Spinal cord (tissue), 10 donors: ENCODE measurements at places on chromosomes 4 and X. TPM values are rescaled to one million over a fixed set of nuclear protein-coding genes. Genes with fewer than 3 reads are reported as not detected.

- no peak overlapping the region for H3K27ac ChIP-seq
- no peaks in the 10 kb centered on the region for H3K4me1 ChIP-seq
- no peaks in the 10 kb centered on the region for H3K36me3 ChIP-seq
- DNase-seq, result peak; percentile 17
- H3K27me3 ChIP-seq, result peaks cover 9% of the 10 kb centered on the region
- H3K4me3 ChIP-seq, result no peak overlapping the region
Observed at GRCh38 chrX:15114743-15115566, 154.9 kb downstream of the ASB9 start.

CCNA2 gene
- 17.6 TPM for polyA plus RNA-seq

DNA sequence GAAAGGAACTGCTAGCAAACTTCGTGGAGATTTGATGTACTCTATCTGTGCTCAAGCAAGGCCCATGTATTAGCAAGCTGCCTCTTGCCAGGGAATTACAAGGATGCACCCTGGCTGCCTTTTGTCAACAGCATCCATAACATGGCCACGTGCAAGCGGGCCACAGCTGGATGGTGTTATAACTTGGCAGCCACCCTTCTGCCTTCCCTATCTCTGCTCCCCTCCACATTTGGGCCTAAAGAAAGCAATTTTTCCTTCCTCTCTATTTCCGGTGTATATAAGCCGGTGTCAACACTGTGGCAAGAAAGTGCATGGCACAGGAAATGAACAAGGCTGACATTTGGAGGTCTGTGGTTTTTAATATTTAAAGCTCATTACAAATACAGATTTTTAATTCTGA, 94.8 kb downstream of the CLNK start:
- H3K36me3 ChIP-seq, result no peaks in the 10 kb centered on the region
- H3K4me3 ChIP-seq, result no peak overlapping the region
- H3K27ac ChIP-seq, result no peak overlapping the region
- DNase-seq, result no peak

DNA sequence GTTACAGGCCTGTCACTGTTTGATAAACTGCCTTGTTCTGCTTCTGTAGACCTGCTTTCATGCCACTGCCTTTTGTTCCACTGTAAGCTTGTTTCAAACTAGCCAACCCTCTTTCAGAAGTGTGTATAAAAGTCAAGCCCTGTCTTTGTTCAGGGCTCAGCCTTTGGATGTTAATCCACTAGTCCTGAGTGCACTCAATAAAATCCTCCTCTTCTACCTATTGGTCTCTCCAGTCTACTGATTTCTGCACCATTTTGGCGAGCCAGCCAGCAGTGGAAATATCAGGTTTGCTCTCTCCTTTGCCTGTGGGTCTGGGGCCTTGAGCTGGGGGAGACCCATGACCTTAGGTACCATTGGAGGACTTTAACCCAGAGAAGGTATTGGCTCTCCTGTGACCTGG, 901.6 kb upstream of the NDST4 start:
- no peaks in the 10 kb centered on the region for H3K4me1 ChIP-seq
- no peak overlapping the region for H3K4me3 ChIP-seq
- no peaks in the 10 kb centered on the region for H3K27me3 ChIP-seq
- no peak overlapping the region for H3K27ac ChIP-seq
- DNase-seq, result no peak
- no peaks in the 10 kb centered on the region for H3K36me3 ChIP-seq

FRG2 gene
- polyA plus RNA-seq, result not detected

SMIM10 gene
- polyA plus RNA-seq, result 7.1 TPM

DNA sequence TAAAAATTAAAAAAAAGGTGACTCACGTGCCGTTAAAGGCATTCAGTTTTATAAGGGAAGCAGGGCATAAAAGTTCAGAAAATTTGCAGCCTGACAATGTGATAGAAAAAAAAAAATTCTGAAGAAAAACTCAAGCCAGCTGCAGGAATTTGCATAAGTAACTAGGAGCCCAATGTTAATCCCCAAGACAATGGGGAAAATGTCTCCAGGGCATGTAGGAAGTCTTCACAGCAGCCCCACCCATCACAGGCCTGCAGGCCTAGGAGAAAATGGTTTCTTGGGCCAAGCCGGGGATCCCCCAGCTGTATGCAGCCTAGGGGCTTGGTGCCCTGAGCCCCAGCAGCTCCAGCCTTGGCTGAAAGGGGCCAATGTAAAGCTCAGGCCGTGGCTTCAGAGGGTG, 31.2 kb downstream of the CHM start:
- no peak overlapping the region for H3K27ac ChIP-seq
- no peak overlapping the region for H3K4me3 ChIP-seq
- H3K27me3 ChIP-seq, result no peaks in the 10 kb centered on the region
- no peak for DNase-seq
- no peaks in the 10 kb centered on the region for H3K36me3 ChIP-seq
- no peaks in the 10 kb centered on the region for H3K4me1 ChIP-seq

- peaks cover 3% of the 10 kb centered on the region for H3K27me3 ChIP-seq
- no peak overlapping the region for H3K4me3 ChIP-seq
- H3K4me1 ChIP-seq, result peaks cover 10% of the 10 kb centered on the region
- no peaks in the 10 kb centered on the region for H3K36me3 ChIP-seq
- no peak for DNase-seq
Observed at GRCh38 chr4:152074573-152074972, 313.8 kb upstream of the GATB start.

GRCh38 chr4:55178226-55179005, 53.0 kb upstream of the KDR start:
- H3K4me1 ChIP-seq, result no peaks in the 10 kb centered on the region
- no peak overlapping the region for H3K4me3 ChIP-seq
- peak overlapping the region; percentile 25 for H3K27ac ChIP-seq
- DNase-seq, result no peak

GRCh38 chr4:78079726-78080430, 22.8 kb downstream of the FRAS1 start:
- no peaks in the 10 kb centered on the region for H3K27me3 ChIP-seq
- no peaks in the 10 kb centered on the region for H3K36me3 ChIP-seq
- no peak overlapping the region for H3K4me3 ChIP-seq

- H3K4me1 ChIP-seq, result no peaks in the 10 kb centered on the region
- no peak overlapping the region for H3K4me3 ChIP-seq
- H3K36me3 ChIP-seq, result no peaks in the 10 kb centered on the region
- no peaks in the 10 kb centered on the region for H3K27me3 ChIP-seq
Observed at GRCh38 chr4:14294611-14295010, 667.1 kb upstream of the BOD1L1 start.

PCDH18 gene
- 29.7 TPM for polyA plus RNA-seq

SPANXN3 gene
- polyA plus RNA-seq, result not detected

MAGEA8 gene
- polyA plus RNA-seq, result 0.14 TPM

GRCh38 chrX:11105080-11105479, 6.1 kb upstream of the HCCS start:
- DNase-seq, result no peak
- no peak overlapping the region for H3K27ac ChIP-seq
- H3K4me3 ChIP-seq, result no peak overlapping the region
- H3K4me1 ChIP-seq, result no peaks in the 10 kb centered on the region
- no peaks in the 10 kb centered on the region for H3K27me3 ChIP-seq

DNA sequence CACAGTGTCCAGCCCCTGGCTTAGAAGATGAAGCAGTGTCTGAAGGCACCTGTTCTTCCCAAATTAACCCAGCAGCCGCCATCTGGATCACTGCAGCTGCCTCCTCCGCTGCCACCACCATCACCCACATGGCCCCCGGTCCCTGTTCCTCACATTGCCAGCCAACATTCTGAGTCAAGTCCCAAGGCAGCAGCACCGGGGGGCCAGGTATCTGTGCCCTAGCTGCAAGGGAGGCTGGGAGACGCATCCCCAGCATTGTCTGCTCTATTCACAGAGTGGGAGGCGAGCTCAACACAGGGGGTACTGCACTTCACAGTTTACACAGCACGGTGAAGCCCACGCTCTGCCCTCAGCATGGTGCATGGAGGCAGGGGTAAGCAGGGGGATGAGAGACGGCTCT, 42.3 kb upstream of the MAN2B2 start:
- peaks cover 10% of the 10 kb centered on the region for H3K4me1 ChIP-seq
- no peak for DNase-seq
- H3K27ac ChIP-seq, result no peak overlapping the region
- H3K36me3 ChIP-seq, result no peaks in the 10 kb centered on the region
- no peaks in the 10 kb centered on the region for H3K27me3 ChIP-seq

DNA sequence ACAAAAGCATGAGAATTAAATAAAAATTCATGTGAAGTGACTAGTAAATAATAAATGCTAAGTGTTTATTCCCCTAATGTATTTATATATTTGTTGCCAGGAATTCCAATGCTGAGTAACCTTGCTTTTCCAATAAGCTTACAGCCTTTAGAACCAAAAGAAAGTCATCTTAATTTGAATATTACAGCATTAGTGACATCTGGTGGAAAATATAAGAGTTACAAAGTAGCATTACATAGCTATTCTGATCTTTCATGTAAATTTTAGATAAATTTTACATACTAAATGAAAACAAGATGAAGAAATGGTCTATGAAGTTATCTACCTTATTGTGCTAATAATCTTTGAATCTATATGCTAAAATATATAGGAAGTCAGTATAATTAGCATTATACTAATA, 10.4 kb downstream of the MAD2L1 start:
- H3K4me3 ChIP-seq, result no peak overlapping the region
- peak; percentile 82 for DNase-seq
- H3K4me1 ChIP-seq, result no peaks in the 10 kb centered on the region
- H3K36me3 ChIP-seq, result no peaks in the 10 kb centered on the region

GRCh38 chr4:103307453-103308247, 109.5 kb upstream of the CENPE start:
- no peak for DNase-seq
- H3K27ac ChIP-seq, result peak overlapping the region; percentile 87
- H3K36me3 ChIP-seq, result no peaks in the 10 kb centered on the region
- H3K27me3 ChIP-seq, result no peaks in the 10 kb centered on the region

FRMPD4 gene
- polyA plus RNA-seq, result 4.8 TPM

DNA sequence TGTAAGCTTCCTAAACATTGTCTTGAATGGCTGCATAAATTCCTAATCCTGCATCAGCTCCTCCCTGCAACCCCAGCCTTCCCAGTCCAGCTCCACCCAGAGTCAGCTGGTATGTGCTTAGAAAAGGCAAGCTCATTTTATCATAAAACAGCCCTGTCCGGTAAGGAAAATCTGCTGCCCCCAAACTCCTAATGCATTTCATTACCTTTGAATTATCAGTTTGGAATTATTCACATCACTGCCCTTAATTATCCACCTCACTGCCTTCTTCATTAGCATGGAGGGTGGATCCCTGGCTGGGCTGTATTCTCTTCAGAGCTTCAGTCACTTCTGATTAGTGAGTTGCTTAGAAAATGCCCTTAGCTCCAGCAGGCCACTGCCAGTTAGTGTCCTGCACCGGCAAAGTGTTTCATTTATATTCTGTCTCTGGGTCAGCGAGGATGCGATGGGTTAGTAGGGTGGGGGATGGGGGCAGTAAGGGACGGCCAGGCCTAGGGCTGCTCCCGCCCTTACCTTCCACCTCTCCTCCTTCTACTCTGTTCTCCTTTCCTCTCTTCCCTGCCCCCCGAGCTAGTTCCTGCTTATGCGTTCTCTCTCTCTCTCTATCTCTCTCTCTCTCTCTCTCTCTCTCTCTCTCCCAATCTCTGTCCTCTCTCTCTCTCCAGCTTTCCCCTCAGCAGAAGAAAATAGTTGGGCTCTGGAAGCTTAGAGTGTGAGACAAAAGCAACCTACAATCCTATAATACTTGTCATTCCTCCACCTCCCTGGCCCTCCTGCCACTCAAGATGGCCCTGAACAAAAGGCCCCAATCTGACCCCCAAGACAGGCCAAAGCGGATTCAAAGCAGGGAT, 174.8 kb upstream of the KLF3 start:
- DNase-seq, result peak; percentile 33
- H3K4me3 ChIP-seq, result no peak overlapping the region
- H3K36me3 ChIP-seq, result no peaks in the 10 kb centered on the region
- H3K27me3 ChIP-seq, result no peaks in the 10 kb centered on the region
- H3K4me1 ChIP-seq, result peaks cover 13% of the 10 kb centered on the region

DNA sequence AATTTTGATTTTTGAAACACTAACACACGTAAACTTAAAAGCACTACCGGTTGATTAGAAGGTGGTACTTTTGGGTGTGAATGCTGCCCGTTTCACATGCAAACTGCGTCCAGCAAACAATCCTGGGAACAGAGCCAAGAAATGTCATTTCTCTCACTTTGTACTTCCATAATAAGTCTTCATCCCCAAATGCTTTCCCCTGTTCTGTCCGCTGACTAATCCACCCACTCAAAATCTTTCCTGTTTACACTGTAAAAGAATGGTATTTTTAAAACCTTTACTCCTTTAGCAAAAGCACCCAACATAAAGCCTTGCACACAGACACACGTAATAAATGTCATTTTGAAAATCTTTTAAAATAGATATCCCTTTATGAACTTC, 39.1 kb upstream of the PDLIM5 start:
- H3K36me3 ChIP-seq, result no peaks in the 10 kb centered on the region
- no peak for DNase-seq
- H3K27ac ChIP-seq, result no peak overlapping the region
- no peaks in the 10 kb centered on the region for H3K4me1 ChIP-seq

PCDH7 gene
- polyA plus RNA-seq, result 57.0 TPM

SULT1B1 gene
- polyA plus RNA-seq, result 1.4 TPM

DNA sequence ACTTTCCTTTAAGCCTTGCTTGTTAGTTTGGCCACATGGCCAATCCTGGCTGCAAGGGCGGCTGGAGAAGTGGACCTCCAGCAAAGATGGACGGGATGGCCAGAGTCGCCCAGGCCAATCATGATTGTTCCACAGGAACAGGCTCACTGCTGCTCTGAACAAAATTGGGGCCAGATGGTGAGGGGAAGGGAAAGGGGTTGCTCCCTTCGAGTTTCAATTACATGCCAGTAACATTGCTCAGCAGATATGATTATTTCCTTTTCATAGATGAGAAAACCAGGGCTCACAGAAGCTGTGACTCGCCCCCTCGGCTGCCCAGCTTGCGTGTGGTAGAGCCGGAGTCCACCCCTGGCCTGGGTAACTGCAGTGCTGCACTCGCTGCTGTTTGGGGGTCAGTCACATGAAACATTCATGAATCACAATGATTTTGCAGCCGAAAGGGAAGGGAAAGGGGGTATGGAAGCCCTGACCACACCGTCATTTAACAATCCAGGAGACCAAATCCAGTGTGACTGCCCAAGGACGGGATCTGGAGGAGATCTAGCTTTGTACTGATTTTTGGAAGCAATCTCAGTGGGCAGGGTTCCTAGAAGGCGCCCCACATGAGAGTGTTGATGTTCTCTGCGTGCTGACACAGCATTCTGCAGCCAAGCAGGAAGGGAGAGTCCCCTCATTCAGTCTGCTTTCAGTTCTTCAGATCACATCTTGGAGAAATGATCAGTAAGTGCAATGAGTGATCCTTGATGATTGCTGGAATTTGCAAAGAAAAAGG, 77.3 kb upstream of the MSX1 start:
- peaks cover 5% of the 10 kb centered on the region for H3K27me3 ChIP-seq
- no peak for DNase-seq
- H3K4me1 ChIP-seq, result peaks cover 2% of the 10 kb centered on the region
- H3K36me3 ChIP-seq, result no peaks in the 10 kb centered on the region
- no peak overlapping the region for H3K4me3 ChIP-seq

DNA sequence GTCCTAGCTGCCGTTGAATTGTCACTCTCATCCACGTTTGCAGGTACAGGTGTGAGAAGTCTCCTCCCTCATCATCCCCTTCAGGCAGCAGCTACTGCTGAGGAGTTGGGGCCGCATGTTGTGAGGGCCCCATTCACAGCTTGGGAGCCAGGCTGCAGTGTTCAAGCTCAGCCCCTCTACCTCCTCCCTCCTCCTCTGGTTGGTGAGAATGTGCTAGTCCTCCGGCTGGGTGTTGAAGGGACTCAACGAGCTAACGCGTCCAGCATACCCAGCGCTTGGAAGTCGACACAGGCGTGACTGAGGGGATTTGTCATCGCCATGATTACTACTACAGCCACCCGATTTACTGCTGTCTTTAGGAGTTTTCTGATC, 82.0 kb upstream of the PSAPL1 start:
- peaks cover 10% of the 10 kb centered on the region for H3K27me3 ChIP-seq
- no peak overlapping the region for H3K4me3 ChIP-seq
- no peaks in the 10 kb centered on the region for H3K36me3 ChIP-seq
- DNase-seq, result no peak
